ENCODE measurements at places on chromosomes 13 and 19.

DNA sequence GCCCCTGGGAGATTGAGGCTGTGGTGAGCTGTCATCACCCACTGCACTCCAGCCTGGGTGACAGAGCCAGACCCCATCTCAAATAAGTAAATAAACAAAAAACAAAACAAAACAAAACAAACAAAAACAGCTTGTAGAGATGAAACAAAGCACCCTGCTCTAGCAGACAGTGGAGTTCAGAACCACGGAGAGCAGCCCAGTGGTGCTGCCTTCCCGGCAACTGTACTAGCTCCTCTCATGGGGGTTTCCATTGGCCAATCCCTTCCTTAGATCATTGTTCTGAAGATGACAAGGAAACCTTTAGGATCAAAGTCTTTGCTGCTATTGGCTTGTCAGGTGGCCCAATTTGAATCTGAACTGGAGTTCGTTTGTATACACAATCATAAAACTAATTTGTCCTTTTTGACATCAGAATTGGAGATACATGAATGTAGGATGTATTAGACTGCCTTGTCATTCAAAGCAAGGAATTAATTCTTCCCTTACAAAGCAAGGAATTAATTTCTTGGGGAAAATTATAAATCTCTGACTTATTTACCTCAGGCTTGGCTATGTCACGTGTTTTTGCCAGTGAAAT, 19.7 kb upstream of the SYCN start:
- no peak for DNase-seq

GRCh38 chr13:26219726-26220125, 2.4 kb downstream of the RNF6 start:
- DNase-seq: no peak

- DNase-seq: no peak
Observed at GRCh38 chr19:18604820-18605159, 1.8 kb downstream of the CRLF1 start.

- DNase-seq: peak; percentile 77
Observed at GRCh38 chr19:48325265-48325910, at the start of gene EMP3. Gene EMP3, plus strand, starts transcription at chr19:48325552. Its CDS starts 1,293 bp downstream, at chr19:48326845.

DNA sequence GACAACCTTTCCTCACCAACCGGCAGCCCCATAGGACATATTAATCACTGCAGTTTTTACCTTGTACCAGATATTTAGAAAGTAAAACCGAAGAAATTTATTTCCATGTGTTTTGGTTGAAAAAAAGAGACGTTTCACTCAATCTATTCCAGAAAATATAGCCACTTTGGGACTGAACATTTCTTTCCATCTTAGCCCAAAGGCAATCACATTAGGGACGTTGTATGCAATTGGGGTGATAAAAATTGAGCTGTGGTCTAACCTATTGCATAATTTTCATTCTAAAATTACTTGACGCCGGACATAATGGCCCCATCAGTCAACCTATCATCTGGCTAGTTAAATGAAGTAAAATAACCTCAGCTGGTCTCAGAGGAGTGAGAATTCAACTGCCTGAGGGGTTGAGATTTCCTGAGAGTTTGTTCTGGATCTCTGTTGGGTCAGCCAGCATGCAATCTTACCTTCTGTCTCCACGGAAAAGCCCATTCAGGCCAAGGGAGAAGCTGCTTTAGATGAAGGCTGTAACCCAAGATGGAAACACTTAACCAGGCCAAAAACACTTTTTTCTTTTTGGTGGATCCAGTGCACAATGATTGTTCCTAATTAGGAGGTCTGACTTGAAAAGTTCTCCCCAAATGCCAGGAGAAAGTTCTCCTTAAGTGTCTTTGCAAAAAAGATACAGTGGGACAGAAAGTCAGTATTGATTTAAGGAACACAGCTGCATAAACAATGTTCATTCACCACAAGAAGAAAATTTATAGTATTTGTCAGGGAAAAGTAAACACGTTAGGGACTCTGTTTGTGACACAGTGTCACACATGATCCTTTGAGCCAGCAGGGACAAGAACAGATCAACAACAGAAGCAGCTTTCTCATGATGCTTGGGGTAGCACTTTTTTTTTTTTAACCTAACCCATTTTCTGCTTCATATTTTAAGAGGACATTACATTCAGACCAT, 34.1 kb downstream of the DLEU7 start:
- no peak for DNase-seq

GRCh38 chr13:41056826-41057711, 4.2 kb upstream of the WBP4 start:
- DNase-seq: no peak

DNA sequence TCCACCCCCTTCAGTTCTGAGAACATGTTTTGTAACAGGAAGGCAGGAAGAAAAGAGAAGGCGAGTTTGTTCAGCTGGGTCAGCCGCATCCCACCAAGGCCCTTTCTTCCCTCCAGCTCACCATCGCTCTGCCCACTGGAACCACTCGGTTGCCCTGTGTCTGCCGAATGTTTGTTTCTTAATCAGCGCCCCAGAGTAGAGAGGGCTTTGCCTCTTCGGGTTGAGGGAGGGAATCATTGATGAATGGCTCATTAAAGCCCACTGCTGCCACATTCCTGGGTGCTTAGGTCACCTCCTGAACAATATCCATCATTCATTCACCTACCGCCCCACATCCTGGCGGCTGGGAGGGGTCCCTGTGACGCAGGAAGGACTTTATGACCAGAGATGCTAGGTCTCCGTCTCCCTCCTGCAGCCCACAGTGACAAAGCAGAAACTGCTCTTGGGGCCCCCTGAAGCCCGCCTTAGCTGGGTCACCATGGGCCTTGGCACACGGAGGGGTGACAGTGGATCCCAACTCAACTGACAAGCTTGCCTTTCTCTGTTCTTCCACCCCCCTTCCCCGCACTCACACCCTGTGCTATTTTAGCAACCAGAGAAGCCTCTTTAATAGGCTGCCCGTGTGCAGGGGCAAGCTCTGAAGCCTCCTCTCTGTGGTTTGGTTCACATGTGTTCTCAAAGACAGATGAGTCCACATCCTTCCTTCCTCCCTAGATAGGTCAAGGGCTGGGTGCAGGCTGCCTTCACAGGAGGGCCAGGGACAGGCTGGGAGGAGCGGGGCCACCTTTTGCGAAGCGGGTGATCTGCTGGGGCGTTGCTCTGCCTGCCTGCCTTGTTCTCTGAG, 46.2 kb downstream of the ACTN4 start:
- DNase-seq: no peak

GRCh38 chr13:88042489-88042888, 371.3 kb downstream of the SLITRK5 start:
- no peak for DNase-seq

DNA sequence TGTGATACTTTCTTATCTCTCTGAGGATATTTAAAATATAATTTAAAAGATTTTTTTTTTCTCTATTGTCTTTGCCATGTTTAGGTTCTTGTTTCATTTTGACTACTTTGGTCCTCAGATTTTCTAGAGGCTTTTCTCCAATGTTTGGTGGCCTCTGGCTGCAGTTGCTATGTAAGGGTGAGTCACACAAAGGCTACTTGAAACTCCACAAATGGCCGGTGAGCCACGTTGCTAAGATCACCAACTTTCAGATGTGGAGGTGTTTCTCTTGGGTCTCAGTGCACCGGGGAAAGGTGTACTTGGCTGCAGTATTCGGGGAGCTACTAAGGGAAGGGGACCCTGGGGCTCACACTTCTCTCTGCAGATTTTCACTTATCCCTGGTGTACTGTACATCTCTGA, 248.1 kb downstream of the HS6ST3 start:
- no peak for DNase-seq

DNA sequence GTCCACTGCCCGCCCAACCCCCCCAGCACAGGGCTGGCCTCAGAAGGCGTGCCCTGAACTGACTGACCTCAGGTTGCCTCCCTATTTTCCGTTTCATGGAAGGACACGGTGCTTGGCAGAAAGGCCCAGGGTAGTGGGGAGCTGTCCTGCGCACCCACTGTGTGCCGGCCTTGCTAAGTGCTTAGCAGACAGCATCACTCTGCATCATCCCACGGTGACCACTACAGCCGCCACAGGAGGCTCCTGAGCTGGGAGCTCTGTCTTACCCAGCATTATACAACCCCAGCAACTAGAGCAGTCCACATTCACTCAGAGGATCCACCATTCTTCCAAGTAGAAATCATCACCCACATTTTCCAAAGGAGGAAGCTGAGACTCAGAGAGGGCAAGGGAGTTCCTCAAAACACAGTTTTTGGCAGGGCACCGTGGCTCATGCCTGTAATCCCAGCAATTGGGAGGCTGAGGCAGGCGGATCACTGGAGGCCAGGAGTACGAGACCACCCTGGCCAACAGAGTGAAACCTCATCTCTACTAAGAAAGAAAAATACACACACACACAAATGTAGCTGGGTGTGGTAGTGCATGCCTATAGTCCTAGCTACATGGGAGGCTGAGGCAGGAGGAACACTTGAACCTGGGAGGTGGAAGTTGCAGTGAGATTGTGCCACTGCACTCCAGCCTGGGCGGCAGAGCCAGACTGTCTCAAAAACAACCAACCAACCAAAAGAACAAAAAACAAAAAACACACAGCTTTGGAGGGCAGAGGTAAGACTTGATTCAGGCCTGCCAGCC, 1.6 kb downstream of the SBK2 start:
- no peak for DNase-seq

- no peak for DNase-seq
Observed at GRCh38 chr19:8469613-8470368, 25.0 kb downstream of the HNRNPM start.

- DNase-seq: no peak
Observed at GRCh38 chr13:85864963-85865530, 65.8 kb upstream of the SLITRK6 start.

GRCh38 chr13:73290844-73291243, 232.0 kb downstream of the KLF5 start:
- no peak for DNase-seq

DNA sequence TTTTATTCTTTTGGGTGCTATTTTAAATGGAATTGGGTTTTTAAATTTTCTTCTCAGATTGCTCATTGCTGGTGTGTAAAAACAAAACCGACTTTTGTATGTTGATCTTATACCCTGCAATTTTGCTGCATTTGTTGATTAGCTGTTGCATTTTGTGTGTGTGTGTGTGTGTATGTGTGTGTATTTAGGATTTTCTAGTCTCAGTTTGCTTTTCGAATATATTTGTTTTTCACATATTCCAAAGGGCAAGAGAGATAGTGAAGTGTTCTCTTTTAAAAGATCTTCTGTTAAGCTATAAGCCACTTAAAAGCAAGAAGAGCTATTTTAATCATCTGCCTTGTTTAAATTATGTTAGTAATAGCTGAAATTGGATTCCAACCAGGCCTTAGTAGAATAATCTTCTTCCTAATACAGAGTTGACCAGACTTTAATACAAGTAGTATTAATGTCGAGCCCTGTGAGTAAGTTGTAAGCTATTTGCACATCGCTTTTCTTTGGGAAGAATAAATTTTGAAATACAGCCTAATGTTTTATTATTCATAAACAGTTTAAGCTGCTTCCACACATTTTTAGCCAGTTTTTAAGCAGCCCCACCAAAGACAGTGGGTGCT, 57.4 kb downstream of the TM9SF2 start:
- DNase-seq: no peak
